ENCODE measurements at places on chromosomes 16 and 17.

GRCh38 chr17:8287651-8288335, 677 bp upstream of the RANGRF start:
- DNase-seq = no peak

DNA sequence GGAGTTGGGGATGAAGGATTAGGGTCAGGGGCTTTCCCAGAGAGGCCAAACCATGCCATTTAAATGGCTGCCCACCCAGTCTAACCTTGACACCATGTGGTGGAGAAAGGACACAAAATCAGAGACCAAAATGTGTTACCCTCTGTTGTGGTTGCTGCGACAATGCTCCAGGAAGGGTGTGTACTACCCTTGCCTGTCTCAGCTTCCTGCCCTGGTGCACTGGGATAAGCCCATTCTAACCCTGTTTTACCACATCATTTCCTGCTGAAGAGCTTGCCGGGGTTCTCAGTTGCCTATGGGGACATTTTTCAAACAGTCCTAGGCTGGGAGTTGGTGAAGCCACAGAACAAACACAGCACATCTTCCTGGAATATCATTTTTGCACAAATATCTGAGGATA, 4.9 kb downstream of the OR4D1 start:
- DNase-seq = no peak

- peak; percentile 92 for DNase-seq
Observed at GRCh38 chr17:57987581-57988300, at the start of gene VEZF1. TSS of gene VEZF1 (minus strand) at chr17:57988254. CDS start at chr17:57988111, 143 bp downstream.

DNA sequence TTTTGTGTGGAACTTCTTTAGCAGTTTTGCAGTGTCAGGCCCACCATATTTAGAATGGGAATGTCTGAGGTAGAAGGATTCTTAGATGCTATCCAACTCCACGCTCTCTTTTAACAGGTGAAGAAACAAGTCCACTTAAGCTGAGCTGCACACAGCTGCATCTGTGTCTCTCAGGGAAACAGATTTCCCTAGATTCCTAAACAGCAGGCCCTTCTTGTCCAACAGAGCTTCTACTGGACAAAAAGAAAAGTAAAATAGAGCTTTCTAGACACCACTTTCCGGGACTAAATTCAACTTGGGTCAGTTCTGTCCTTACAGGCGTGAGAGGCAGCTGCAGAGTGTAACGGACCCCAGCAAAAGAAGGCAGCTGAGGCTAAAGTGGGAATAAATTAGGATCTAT, 51.7 kb downstream of the SNX11 start:
- no peak for DNase-seq

DNA sequence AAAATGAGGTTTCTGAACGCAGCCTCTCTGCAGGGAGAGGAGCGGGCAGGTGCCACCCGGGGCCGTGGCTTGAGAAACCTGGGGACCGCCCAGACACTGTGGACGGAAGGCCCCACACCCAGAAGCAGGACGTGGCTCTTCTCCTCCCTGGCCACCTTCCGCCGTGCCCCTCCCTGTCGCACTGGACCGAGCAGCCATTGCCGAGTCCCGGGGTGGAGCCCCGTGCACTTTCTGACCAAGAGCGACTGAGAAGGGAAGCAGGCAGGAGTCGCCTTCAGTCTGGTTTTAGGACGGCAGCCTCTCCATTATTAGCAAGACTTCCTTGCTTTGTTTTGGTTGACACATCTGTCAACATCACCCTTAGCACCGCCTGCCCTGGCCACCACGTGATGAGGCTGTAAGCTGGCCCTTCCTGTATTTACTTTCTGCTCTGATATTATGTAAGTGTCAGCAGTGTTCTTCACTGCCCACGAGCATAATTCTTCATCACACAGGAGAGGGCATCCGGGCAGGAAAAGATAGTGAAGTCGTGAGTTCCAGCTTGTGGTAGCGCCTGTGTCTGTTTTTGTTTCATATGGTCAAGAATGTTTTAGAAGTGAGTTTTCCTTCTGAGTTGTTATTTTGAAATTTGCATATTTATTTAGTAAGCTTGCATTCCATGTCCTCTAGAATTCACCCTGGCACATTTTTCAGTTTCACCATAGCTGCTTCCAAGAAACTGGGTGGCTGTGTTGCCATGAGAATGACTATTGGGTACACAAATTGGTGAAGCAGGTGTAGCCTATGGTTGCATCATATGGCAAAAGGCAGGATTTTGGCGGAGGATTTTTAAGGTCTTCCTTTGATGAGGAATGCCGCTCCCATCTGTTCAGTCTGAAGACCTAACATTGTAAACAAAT, 1.0 kb downstream of the HERPUD1 start:
- peak; percentile 84 for DNase-seq

- no peak for DNase-seq
Observed at GRCh38 chr16:87657621-87658192, 55.4 kb downstream of the JPH3 start.

- no peak for DNase-seq
Observed at GRCh38 chr17:77644181-77645071, 314.1 kb upstream of the TNRC6C start.

DNA sequence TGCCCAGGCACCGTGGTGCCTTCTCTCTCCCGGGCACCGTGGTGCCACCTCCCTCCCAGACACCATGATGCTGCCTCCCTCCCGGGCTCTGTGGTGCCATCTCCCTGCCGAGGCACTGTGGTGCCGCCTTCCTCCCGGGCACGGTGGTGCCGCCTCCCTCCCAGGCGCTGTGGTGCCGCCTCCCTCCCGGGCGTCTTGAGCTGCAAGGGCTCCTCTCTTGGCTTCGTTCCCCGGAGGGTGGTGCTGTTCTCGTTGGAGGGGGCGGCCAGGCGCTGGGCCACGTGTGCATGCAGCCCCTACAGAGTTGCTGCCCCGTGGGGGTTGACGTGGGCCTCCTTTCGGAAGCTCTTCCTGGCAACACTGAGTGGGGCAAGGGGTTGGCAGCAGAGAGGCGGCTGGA, 8.2 kb downstream of the CENPX start:
- no peak for DNase-seq

DNA sequence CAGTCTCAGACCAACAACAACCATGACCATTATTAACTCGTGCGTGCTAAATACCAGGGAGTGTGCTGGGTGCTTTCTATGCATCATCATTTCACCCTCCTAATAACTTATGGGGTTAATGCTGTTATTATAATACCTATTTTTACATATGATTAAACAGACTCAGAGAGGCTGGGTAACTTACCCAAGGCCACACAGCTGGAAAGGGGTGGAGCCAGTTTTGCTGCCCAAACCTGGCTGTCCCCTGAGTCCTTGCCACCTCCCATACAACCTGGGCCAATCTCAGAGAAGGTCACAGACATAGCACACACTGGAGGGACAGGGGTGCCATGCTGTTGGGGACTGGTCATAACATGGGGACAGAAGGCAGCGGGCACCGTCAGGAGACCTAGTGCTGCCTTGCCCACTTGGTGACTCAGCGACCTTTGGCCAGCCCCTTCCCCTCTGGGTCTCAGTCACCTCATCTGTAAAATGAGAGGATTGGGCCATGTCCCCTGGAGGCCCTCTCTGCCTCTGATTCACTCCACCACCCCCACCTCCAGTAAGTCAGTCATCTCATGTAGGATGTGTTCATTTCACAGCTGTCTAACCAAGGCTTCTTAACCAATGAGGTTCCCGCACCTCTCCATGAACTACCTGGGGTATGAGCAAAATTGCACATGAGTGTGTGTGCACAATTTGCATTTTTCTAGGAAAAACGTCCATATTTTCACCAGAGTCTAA, 11.4 kb upstream of the FADS6 start:
- DNase-seq = no peak

- DNase-seq = no peak
Observed at GRCh38 chr16:90008708-90009145, 10.5 kb downstream of the DBNDD1 start.

DNA sequence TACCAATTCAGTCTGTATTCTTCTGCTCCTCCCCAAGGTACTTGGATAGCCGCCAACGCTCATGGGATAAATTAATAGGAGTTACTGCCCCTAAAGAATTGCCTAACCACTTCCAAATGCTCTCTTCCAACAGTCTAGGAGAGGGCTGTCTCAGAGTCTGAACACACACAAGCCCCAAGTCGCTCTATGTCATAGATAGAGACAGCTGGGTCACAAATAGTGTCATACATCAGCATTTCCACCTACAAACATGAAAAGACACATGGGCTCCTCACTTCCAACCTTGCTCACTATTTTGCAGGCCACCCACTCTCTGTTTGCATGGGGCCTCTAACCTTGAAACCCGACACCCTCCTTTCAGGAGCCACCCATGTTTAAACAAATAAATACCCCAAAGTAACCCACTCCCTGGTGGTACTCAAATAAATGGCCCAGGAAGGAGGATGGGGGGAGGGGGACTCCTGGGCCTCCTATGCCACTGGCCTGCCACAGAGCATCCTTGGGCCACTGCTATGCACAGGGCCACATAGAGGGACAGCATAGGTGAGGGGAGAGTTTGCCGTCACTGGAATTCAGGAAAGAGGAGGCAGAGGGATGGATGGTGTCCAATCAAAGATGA, 265.9 kb downstream of the SOX9 start:
- DNase-seq = no peak

GRCh38 chr17:76515274-76515949, 14.2 kb upstream of the RHBDF2 start:
- DNase-seq = no peak

- DNase-seq = no peak
Observed at GRCh38 chr17:59840329-59841090, 52.2 kb downstream of the TUBD1 start.

DNA sequence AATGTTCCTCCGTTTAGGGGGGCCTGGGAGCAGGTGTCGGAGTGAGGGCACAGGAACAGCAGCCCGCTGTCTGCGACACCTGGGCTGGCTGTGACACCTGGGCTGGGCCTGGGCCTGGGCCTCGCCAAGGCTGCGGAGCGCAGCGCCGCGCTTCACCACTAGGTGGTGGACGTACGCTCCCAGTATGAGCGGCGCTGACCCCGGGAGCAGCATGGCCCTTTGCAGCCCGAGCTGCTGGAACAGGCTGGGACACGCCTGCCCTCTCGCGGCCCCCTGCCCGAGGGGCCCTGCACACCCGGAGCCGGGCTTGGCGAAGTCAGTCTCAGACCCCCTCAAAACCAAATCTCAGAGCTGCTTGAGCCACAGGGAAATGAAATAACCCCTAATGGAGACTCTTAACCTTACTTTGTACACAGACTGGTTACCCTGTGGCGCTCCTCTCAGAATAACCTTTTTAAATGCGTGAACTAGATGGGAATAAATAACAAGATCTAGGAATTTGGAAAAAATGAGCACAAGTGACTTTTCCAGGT, 38.6 kb upstream of the FA2H start:
- DNase-seq = peak; percentile 77

DNA sequence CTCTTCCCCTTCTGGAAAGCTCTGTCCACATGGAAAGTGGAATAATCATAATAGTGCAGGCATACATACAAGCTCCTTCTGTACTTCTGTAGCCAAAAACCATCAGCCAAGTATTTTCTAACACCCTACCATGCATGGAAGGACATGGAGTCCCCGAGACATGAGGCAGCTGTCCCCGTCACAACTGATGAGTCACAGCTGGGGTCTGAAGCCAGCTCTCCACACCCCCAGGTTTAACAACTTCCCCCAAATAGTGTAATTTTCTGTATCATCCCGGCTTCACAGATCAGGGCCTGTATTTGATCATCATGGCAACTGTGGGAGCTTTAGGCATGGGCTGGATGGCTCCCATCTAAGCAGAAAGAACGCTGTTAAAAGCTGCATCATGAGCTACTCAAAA, 16.6 kb downstream of the C16orf96 start:
- no peak for DNase-seq

DNA sequence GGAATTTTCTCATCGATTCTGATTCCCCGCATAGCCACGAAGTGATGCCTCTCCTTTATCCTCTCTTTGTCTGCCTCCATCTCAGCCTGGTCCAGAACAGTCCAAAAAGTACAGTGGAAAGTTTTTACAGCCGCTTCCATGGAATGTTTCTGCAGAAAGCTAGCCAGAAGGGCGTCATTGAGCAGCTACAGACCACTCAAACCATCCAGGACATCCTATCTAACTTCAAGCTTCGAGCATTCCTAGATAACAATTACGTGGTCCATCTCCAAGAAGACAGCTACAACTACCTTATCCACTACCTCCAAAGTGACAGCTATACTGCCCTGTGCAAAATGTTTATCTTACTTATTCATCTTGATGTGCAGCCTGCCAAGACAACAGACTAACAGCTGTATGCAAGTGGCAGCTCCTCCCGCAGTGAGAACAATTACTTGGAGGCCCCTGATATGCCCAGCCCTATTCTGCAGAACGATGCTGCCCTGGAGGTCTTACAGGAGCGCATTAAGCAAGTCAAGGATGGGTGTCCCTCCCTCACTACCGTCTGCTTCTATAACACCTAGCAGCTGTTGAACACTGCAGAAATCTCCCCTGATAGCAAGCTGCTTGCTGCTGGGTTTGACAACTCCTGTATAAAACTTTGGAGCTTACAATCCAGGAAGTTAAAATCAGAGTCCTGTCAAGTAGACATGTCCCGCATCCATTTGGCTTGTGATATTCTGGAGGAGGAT, 38.9 kb downstream of the SLFN12L start:
- DNase-seq = no peak

- no peak for DNase-seq
Observed at GRCh38 chr17:69485901-69486643, 71.6 kb downstream of the MAP2K6 start.

DNA sequence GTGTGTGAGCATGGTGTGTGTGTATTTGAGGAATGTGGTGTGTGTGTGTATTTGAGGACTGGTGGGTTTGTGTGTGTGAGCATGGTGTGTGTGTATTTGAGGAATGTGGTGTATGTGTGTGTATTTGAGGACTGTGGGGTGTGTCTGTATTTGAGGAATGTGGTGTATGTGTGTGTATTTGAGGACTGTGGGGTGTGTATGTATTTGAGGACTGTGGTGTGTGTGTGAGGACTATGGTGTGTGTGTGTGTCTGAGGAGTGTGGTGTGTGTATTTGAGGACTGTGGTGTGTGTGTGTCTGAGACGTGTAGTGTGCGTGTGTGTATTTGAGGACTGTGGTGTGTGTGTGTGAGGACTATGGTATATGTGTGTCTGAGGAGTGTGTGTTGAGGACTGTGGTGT, 18.0 kb upstream of the CACNG1 start:
- no peak for DNase-seq

DNA sequence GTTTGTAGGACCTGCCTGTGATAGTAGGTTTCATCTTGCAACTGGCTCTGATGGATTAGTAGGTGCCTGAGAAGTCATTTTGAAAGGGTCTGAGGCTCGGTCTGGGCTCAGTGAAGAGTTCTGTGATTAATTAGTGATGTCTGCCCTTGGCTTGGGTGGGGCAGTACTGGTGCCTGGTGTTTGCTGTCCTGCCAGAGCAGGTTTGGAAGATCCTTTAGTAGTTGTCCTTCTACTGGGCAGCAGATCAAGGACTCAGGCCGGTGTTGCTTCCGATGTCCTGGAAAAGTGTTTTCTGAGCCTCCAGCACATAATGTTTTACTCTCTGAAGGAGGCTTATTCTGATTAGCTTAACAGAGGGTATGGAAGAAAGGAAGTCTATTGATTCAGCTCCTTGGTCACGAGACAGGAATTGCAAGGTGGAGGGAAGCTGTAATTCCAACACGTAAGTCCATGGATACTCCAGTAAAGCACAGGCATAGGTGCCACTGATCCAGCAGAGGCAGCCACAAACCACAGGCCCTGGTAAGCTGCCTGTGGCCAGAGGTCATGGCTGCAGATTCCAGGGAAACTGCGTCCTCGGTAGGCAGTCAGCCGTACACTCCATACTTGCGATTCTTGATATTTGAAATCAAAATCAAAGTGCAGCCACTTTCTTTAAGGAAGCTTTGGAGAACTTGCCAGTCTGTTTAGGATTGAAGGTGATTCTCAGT, 18.7 kb downstream of the HLF start:
- DNase-seq = no peak

GRCh38 chr16:70298988-70299938, at the start of gene DDX19B:
TSS of gene DDX19B (plus strand) at chr16:70299186. CDS start at chr16:70299298, 112 bp downstream.
- DNase-seq = peak; percentile 77
